Neural crest cell (in vitro differentiated cells): ENCODE measurements at places on chromosomes 1 and 21. TPM values are rescaled to one million over a fixed set of nuclear protein-coding genes. Genes with fewer than 3 reads are reported as not detected.

Gene SRRM1
- 217 and 229 TPM in 2 replicates for total RNA-seq

Gene LMNA
- total RNA-seq, result 51.0 and 51.7 TPM in 2 replicates

Gene ADSS2
- total RNA-seq, result 66.2 and 72.1 TPM in 2 replicates

Gene CHI3L2
- total RNA-seq, result not detected in 2 replicates

Gene GPATCH3
- 17.2 and 21.3 TPM in 2 replicates for total RNA-seq

Gene CFHR1
- 0.56 TPM in 1 of 2 replicates, not detected in the other for total RNA-seq

Gene OR13G1
- not detected in 2 replicates for total RNA-seq

Gene ATP1A1
- total RNA-seq, result 175 and 176 TPM in 2 replicates

Gene TAS1R1
- not detected in 2 replicates for total RNA-seq

Gene MPL
- total RNA-seq, result not detected in 2 replicates

Gene GUK1
- 114 and 115 TPM in 2 replicates for total RNA-seq

Gene HTR6
- total RNA-seq, result not detected in 2 replicates

Gene TCHH
- not detected in 2 replicates for total RNA-seq

Gene LAD1
- not detected in 2 replicates for total RNA-seq
